GM04504 (cell line): ENCODE measurements at places on chromosomes 12 and 14.

DNA sequence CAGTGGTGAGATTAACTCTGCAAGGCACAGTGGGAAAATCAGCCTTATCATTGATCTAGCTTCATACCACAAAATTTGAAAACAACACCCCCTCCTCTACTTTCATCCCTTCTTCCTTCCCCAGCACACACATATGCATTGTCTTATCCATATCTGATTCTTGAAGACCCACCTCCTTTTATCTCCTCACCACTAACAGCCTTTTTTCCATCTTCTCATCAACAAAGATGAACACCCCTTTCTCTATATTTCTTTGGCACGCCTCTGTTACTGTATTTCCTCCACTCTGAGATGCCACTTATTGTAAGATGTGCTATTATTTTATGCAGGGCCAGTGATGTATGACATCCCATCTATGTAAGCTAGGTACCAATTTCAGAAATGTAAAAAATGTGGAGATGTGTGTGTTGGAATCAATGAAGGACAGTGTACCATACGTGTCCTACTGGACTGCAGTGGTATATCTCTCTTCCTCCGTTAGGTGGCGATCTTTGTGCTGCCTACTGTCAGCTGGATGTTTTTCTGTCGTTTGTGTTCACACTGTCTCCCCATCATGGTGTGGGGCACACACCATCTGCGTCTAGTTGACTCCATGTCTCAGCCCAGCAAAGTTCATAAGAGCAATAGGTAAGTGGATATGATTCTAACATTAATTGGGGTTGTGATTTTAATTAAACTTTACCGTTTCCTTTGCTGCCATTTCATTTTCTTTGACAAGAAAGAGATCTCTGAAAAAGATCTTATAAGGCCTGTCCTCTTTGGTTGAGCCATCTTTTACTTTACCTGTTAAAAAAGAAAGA lies 24.0 kb downstream of the CCDC38 start:
- DNase-seq = peak; percentile 21

- no peak for DNase-seq
Measured at GRCh38 chr12:131012279-131013069, 58.8 kb downstream of the ADGRD1 start.

DNA sequence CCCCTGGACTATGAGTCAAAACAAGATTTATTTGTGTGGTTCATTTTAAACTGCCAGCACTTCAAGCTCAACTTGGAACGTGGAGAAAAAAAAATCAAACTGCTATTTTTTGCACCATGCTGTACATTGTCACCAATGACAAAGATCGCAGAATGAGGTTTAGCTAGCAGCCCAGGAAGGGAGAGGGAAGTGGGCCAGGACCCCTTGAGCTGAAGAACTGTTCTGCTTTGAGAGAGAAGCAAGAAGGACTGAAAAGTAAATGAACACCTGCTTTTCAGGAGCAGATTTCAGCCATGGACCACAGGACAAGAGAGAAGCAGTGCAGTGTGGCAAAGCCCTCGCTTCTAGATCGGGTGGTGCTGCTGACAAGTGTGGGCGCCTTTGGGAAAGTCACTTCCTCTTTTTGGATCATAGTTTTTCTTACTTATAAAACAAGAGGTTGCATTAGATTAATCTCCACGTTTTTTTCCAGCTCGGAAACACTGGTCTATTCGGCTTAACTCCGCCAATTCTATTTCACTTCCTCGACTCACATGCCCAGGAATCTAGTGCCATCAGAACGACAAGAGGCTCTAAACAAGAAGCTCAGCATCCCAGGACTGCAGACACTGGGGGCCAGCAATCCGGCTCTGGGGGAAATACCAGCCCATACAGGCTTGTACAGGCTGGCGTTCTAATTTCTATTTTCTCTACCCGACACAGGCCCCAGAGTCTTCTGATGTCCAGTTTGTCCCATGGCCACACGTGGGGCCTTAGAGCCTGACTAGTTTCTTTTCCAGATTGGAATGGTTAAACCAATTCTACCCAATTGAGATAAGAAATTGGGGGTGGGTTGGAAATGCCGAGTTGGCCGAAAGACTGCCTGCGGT lies 129.9 kb downstream of the CRACR2A start:
- DNase-seq = no peak

- DNase-seq = no peak
Measured at GRCh38 chr14:105525861-105526775, at the start of gene TMEM121. Gene TMEM121, plus strand, starts transcription at chr14:105526583. Its CDS starts 2,252 bp downstream, at chr14:105528835.

DNA sequence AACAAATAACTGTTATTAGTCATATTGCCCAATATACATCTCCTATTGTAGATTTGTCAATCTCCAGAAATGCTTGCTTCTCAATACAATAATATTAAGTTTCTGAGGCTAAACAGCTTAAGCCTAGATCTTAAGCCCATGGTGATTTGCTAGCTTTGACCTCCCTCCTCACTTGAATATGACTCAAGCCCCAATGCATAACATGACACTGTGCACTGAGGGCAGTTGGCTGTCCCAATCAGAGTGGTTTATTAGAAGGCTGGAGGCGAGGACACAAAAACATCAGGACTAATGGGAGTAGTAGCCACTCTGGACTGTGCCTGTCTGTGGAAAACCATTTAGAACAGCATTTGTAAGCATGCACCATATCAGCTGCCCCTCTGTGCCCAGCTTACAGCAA lies 81.1 kb upstream of the GTF2A1 start:
- no peak for DNase-seq

DNA sequence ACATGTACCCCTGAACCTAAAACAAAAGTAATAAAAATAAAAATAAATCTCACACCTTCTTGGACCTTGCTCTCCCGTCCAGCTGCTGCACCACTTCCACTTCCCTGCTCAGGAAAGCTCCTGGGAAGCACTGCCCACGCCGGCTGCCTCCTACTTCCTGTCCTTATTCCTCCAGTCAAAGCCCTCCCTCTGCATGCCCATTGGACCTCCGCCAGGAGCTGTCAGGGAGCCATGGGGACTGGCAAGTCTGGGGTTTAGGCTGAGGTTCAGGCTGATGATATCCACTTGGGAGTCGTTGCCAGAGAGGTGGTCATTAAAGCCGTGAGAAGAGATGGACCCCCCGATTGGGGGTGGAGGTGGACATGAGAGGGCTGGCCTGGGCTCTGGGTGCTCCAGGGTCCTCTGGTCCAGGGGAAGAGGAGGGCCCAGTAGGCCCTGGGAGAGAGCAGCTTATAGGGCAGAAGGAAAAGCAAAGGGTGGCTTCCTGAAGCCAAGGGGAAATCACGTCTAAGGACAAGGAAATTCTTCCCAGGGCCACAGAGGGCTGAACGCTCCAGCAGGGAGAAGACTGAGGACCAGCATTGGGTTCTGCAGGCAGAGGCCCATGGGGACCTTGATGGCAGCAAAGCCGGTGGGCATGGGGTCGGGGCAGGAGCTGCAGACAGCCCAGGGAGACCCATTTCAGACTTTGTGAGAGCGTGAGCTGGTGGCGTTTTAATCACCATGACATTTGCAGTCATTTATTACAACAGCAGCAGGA lies 78.7 kb downstream of the FZD10 start:
- no peak for DNase-seq

DNA sequence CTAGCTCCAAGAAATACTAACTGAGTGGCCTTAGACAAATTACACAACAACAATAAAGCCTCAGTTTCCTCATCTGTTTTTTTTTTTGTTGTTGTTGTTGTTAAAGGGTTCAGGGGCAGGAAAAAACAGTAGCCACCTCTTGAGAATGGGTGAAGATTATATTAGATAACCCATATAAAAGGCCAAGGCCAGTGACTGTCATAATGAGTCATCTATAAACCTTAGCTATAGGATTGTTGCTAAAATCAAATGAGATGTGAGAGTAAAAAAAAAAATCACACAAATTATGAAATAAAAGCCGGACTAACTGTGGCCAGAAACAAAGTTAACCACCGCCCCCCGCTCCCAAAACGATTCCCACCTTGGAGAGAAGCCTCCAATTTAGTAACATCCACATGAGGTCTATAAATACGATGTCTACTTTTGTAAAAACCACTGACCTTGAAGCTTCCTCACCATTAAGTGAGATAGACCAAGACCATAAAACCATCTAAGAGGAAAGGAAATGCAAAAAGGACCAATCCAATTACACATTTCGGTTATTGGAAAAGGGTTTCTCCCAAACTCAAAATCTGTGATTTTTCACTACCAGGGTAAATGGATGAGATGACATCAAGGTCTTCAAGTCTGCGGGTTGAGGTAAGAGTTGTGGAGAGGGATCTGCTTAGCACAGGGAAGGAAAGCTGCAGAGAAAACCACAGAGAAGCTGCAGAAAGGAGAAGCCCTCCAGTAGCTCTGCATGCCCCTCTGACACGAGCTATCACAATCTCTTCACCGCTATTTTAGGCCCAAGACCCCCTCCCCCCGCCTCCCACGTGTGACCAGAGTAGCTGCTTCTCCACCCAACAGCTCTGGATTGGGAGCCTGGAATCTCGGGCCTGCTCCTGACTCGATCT lies 1.0 kb downstream of the NAA25 start:
- DNase-seq = no peak

DNA sequence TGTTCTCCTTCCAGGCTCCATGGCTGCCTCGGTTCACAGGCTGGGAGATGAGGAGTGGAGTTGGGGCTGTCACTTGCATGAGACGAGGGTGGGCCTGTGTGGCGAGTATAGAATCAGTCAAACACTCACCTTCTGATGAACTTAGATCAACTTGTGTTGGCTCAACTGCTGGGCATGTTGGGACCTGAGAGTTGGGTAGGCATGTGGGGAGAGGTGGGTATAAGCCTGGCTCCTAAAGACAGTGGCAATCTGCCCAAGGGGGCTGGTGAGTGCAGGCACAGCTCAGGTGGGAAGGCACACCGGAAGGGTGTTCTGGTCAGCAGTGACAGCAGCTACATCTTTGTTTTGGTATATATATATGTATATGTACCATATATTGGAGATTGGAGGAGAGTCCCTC lies 30.1 kb upstream of the TDRD9 start:
- DNase-seq = no peak

GRCh38 chr12:101115326-101115725 lies 94.7 kb downstream of the SLC5A8 start:
- DNase-seq = no peak

GRCh38 chr14:59197695-59198262 lies 9.3 kb downstream of the DAAM1 start:
- no peak for DNase-seq

- no peak for DNase-seq
Measured at GRCh38 chr12:29534935-29535334, 37.4 kb upstream of the OVCH1 start.

- DNase-seq = no peak
Measured at GRCh38 chr12:130633771-130634170, 82.3 kb downstream of the RIMBP2 start.

DNA sequence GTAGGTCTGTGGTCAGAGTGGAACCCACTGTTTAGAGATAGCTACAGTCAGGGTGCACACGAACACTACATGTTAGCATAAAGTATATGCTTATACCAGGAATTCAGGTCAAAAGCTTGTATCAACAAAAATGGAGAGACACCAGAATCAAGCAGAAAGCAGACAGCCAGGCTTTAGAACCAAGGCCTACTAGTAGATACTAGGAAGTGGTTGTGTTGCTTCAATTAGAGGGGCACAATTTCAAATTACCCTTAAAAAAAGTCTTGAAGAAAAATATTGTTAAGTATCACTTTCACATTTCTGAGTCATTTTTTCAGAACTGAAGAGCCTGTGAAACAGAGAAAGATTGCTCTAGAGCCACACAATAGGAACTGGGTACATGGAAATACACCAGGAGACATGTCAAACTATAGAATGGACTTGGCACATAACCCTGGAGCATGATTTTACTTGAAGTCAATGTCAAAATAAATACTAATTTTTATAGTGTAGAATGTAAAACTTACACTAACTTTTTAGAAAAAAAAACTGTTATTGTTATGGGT lies 41.6 kb downstream of the LRRC9 start:
- DNase-seq = no peak

DNA sequence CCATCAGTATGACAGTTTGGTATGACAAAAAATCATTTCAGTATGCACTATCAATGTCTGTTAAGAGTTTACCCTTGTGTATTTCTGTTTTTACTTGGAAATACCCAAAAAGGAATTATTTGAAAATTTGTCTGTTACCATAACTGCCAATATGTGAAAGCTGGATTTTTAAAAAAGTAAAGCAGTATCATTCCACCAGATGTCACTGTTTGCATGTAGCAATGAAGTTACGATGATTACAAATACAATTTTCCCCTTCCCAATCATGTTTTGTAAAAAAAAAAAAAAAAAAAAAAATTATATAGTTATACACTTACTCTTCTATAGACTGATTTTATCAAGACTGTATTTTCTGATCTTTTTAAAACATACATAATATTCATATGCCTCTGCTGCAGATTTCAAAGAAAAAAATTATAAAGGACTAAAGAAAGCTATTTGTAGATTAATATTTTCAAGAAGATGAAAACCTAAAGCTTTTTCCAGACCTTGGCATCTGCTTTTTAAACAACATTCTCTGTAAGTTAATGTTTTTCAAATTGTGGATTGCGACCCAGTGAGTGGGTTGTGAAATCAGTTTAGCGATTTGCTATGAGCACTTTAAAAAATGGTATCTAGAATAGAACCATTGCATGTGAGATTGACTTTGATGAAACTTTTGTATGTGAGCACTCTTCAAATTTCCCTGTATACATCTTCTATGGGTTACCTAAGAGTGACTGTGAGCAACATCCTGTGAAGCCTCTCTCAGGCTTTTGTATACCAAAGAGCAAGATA lies 114.2 kb downstream of the TTC6 start:
- DNase-seq = no peak

- no peak for DNase-seq
Measured at GRCh38 chr14:43877351-43877960, 629.6 kb downstream of the FSCB start.

- no peak for DNase-seq
Measured at GRCh38 chr12:24879644-24880043, 69.3 kb downstream of the BCAT1 start.

GRCh38 chr12:122849352-122850047 lies 14.2 kb downstream of the HIP1R start:
- DNase-seq = no peak

DNA sequence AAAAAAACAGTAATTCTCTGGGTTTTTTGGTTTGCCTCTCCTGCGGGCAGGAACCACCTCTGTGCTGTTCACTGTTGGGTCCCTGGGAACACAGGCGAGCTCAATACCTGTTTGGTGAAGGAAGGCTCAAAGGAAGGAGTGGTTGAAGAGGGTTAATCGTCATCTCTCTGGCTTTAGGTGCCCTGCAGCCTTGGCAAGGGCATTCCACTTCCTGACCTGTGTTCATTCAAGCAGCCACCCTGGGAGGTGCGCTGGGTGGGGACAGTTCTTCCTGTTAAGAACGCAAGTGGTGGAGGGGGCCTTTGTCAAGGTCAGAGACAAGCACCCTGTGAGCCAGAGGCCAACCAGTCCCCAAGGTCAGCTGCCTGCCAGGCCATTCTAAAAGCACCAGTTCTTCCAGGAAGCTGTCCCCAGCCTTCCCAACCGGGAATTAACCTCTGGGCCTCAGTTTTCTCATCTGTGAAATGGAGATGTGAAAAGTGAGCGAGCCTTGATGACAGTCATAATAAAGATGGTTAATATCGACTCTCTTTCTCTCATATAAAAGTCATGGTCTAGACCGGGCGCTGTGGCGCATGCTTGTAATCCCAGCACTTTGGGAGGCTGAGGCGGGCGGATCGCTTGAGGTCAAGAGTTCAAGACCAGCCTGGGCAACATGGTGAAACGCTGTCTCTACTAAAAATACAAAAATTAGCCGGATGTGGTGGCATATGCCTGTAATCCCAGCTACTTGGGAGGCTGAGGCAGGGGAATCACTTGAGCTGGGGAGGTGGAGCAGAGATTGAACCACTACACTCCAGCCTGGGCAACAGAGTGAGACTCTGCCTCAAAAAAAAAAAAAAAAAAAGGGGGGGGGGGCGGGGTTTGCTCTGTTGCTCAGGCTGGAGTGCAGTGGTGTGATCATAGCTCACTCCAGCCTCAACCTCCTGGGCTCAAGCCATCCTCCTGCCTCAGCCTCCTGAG lies 6.1 kb downstream of the RHOF start:
- no peak for DNase-seq
